ENCODE measurements at places on chromosomes 4 and X. TPM values are rescaled to one million over a fixed set of nuclear protein-coding genes. Genes with fewer than 3 reads are reported as not detected.

DNA sequence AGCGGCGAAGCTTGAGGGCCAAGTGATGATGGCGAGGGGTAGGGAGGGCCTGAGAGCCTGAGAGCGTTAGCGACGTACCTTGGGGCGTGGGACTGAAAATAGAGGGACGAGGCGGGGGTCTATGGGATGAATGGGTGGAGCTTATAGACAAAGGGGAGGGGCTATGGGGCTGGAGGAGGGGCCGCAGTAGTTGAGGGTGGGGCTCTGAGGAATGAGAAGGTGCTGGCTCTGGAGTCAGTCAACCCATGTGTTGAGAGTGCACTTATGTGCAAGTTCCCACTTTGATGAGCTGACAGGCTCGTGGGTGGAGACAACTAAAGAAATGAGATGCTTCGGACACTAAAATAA lies 488 bp downstream of the TBC1D25 start:
- H3K27me3 ChIP-seq = no peaks in the 10 kb centered on the region
- no peaks in the 10 kb centered on the region for H3K4me1 ChIP-seq
- no peaks in the 10 kb centered on the region for H3K36me3 ChIP-seq
- H3K4me3 ChIP-seq = peak overlapping the region; percentile 47
- peak overlapping the region; percentile 91 for H3K27ac ChIP-seq

FGFBP1 gene
- not detected for total RNA-seq

DNA sequence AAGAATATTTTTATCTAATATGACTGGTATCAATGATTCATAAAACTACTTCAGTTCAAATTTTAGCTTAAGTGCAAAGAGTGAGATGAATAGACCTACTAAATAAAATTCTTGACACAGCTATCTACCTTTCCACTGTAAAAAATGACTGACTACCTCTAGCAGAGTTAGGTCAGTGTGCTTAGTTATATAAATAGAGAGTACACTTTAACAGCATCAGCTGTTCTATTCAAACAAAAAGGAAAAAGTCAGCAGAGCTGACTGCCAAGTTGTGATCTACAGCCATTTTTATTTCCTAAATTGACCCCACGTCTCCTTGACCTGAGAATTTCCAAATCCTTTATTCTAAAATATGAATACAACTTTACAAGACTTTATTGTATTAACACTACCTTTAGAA lies 262.4 kb downstream of the CAMK2D start:
- H3K27ac ChIP-seq = no peak overlapping the region
- no peaks in the 10 kb centered on the region for H3K27me3 ChIP-seq
- no peaks in the 10 kb centered on the region for H3K36me3 ChIP-seq
- no peak for DNase-seq
- H3K4me1 ChIP-seq = no peaks in the 10 kb centered on the region

DNA sequence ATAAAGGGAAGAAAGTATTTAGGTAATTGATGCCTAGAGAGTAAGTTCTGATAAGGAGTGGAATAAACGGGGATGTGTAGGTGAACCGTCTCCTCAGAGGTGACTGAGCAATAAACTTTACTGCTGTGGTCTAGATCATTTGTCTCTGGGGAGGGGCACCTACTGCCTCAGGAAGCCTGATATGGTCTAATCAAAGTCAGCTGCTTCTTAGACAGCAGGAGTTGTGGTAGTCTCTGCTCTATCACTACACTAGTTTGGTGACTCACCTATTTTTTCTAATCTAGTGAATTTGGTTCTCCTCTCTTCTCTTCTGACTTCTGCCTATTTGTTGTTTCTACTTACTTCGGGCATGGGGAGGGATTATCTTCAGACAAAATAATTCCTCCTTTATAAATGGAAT lies 95.1 kb upstream of the STIM2 start:
- no peak overlapping the region for H3K4me3 ChIP-seq
- H3K27ac ChIP-seq = no peak overlapping the region
- no peaks in the 10 kb centered on the region for H3K27me3 ChIP-seq
- no peaks in the 10 kb centered on the region for H3K4me1 ChIP-seq
- H3K36me3 ChIP-seq = no peaks in the 10 kb centered on the region

DNA sequence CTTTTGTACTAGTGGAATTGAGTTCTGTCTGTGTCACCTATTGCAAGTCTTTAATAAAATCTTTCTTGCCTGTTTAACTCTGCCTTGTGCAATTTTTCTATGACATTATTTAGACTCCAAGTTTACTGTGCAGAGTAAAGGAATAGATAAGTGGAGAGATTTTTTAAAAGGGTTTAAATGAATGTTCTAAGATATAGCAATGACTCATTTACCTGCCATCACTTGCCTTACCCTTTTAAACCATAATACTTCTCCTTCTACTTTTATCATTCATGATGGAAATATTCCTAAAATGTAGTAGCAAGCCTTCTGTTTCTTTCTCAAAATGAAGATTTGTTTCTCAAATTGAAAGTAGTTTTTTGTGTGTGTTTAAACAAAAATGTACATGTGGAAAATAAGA lies 782.8 kb upstream of the MAGEB2 start:
- no peak overlapping the region for H3K4me3 ChIP-seq
- no peaks in the 10 kb centered on the region for H3K4me1 ChIP-seq
- H3K36me3 ChIP-seq = no peaks in the 10 kb centered on the region

TCEAL6 gene
- not detected for total RNA-seq

GAGE2A gene
- total RNA-seq = not detected

DNA sequence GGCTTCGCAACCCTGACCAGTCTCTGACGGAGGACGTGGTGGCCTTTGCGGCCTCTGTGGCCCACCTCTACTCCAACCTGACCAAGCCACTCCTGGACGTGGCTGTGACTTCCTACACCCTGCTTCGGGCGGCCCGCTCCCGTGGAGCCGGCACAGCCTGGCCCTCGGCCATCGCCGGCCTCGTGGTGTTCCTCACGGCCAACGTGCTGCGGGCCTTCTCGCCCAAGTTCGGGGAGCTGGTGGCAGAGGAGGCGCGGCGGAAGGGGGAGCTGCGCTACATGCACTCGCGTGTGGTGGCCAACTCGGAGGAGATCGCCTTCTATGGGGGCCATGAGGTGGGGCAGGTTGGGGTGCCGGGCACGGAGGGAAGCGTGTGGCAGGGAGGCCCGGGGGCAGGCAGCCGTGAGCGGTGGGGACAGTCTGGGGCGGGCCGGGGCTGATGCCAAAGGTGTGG lies 1.2 kb downstream of the ABCD1 start:
- no peak overlapping the region for H3K4me3 ChIP-seq
- H3K27ac ChIP-seq = peak overlapping the region; percentile 81
- peaks cover 4% of the 10 kb centered on the region for H3K4me1 ChIP-seq
- peak; percentile 37 for DNase-seq

DNA sequence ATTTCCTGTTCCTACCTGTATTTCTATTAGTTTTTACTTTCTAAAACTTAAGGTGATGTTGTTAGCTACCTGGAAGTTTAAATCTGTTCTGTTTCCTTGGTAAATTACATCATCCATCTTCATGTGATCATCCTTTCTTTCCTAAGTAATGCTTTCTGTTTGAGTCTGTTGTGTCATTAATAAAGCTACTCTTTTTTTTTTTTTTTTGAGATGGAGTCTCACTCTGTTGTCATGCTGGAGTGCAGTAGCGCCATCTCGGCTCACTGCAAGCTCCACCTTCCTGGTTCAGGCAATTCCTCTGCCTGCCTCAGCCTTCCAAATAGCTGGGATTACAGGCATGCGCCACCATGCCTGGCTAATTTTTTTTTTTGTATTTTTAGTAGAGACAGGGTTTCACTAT lies 73.3 kb downstream of the FIP1L1 start:
- H3K4me3 ChIP-seq = no peak overlapping the region
- H3K36me3 ChIP-seq = no peaks in the 10 kb centered on the region
- H3K27ac ChIP-seq = peak overlapping the region; percentile 69
- no peaks in the 10 kb centered on the region for H3K4me1 ChIP-seq
- no peaks in the 10 kb centered on the region for H3K27me3 ChIP-seq
- peak; percentile 31 for DNase-seq

STBD1 gene
- total RNA-seq = 0.59 TPM

SORCS2 gene
- 0.59 TPM for total RNA-seq

DNA sequence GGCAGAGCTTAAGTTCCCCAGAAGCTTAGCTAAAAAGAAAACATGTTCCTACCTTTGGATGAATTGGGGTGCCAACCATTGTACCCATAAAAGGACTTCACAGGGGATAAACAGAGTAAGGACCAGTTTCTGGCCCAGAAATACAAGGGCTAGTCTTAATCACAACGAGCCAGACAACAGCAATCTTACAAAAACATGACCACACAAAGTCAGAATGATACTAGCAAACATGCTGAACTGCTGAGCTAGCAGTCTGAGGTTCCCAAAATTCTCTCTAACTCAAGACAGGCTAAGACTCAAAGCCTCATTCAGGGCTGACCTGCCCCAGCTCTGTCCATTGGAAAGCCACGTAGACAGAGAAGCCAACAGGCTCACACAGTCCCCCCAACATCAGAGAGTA lies 40.3 kb downstream of the ATP11C start:
- no peak overlapping the region for H3K4me3 ChIP-seq
- H3K27ac ChIP-seq = no peak overlapping the region
- no peak for DNase-seq
- no peaks in the 10 kb centered on the region for H3K4me1 ChIP-seq
- H3K27me3 ChIP-seq = no peaks in the 10 kb centered on the region

HPGDS gene
- total RNA-seq = 3.2 TPM

DACH2 gene
- total RNA-seq = 8.6 TPM

DNA sequence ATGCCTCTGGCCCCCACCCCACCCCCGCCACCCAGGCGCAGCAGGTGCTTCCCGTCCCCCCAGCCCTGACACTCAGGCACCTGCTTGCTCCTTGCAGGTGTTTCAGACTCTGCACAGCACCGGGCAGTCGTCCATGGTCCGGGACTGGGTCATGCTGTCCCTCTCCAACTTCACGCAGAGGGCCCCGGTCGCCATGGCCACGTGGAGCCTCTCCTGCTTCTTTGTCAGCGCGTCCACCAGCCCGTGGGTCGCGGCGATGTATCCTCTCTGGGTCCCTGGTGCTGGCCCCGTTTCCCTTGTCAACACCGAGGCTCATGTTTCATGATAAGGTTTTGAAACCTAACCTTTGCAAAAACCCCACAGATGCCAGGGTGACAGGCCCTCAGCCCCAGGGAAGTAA lies 10.2 kb upstream of the MSANTD1 start:
- H3K36me3 ChIP-seq = no peaks in the 10 kb centered on the region
- no peaks in the 10 kb centered on the region for H3K4me1 ChIP-seq
- H3K27ac ChIP-seq = no peak overlapping the region
- DNase-seq = no peak
- H3K4me3 ChIP-seq = no peak overlapping the region

HTN3 gene
- total RNA-seq = not detected

DNA sequence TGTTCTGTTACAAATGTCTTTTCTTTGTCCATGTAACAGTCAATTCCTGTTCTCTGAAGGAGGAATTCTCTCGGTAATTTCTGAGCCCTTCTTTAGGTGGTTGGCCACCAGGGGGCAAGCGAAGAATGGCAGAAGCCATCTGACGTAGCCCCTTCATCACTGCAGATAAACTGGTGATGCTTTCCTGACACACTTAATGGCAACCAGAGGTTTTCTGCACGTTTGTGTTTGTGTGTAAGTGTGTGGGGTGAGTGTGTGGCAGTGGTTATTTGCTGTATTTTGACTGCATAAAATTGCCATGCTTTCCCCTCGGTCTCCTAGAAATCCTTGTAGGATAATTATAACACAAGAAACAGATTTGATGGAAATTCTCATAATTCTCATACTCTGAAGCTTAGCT lies 64.8 kb upstream of the STOX2 start:
- DNase-seq = peak; percentile 72
- H3K4me1 ChIP-seq = no peaks in the 10 kb centered on the region
- no peaks in the 10 kb centered on the region for H3K36me3 ChIP-seq
- H3K27me3 ChIP-seq = no peaks in the 10 kb centered on the region

- H3K4me1 ChIP-seq = no peaks in the 10 kb centered on the region
- H3K36me3 ChIP-seq = no peaks in the 10 kb centered on the region
- DNase-seq = no peak
- H3K27ac ChIP-seq = no peak overlapping the region
- no peak overlapping the region for H3K4me3 ChIP-seq
These were observed 1.6 kb downstream of the CXCL1 start for GRCh38 chr4:73870768-73871167.

GRCh38 chrX:10471418-10471817 lies 149.0 kb downstream of the MID1 start:
- no peak overlapping the region for H3K4me3 ChIP-seq
- no peak for DNase-seq
- H3K36me3 ChIP-seq = no peaks in the 10 kb centered on the region
- H3K4me1 ChIP-seq = no peaks in the 10 kb centered on the region

DNA sequence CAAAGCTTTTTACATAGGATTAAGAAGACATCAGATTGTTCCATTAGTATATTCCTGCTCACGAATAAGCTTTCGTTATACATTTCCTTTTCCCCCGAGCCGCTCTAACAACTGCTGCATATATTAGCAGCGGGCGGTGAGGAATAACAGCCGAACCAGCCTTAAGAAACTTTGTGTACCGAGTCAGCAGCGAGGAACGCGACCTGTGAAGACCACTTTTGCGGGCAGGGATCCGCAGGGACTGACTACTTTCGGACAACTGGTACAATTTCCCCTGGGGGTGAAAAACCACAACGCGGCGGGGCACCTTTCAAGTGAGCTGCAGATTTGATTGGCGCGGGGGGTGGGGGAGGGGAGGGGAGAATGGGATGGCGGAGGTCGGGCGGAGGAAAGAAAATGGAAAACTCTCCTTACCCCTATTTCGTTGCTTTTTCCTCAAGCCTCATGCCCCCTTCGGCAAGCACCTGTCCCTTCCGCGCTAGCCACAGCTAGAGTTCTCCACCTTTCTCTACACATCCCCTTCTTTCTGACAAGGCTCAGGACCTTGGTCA lies 5.9 kb upstream of the PITX2 start:
- H3K27ac ChIP-seq = no peak overlapping the region
- no peak for DNase-seq
- H3K27me3 ChIP-seq = peaks cover 79% of the 10 kb centered on the region
- H3K4me1 ChIP-seq = no peaks in the 10 kb centered on the region

- H3K4me3 ChIP-seq = no peak overlapping the region
- no peaks in the 10 kb centered on the region for H3K27me3 ChIP-seq
- no peaks in the 10 kb centered on the region for H3K36me3 ChIP-seq
- DNase-seq = no peak
These were observed 141.0 kb upstream of the FAM47C start for GRCh38 chrX:36867143-36867542.

DNA sequence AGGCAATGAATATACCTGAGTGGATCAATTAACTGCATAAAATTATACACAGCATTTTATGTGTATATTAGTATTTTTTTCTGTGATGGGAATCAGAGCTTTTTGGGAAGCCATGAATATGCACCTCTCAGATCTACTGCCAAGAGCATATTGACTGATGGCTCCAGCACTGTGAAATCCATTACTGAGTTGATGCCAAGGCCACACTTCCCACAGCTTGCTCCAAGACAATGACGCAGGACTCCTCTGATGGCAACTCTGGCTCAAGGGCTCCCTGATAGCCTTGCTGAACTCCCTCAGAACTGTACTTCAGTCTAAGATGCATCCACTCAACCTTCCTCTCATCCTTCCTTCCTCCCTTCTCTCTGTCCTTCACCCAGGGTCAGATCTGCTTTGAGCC lies 82.7 kb downstream of the OTC start:
- no peak overlapping the region for H3K27ac ChIP-seq
- no peaks in the 10 kb centered on the region for H3K36me3 ChIP-seq
- H3K4me1 ChIP-seq = no peaks in the 10 kb centered on the region
- no peak overlapping the region for H3K4me3 ChIP-seq
- DNase-seq = no peak

GRCh38 chr4:84826681-84827080 lies 139.8 kb downstream of the WDFY3 start:
- H3K27me3 ChIP-seq = no peaks in the 10 kb centered on the region
- H3K4me1 ChIP-seq = no peaks in the 10 kb centered on the region
- H3K4me3 ChIP-seq = no peak overlapping the region
- H3K27ac ChIP-seq = no peak overlapping the region
- H3K36me3 ChIP-seq = no peaks in the 10 kb centered on the region

ZNF185 gene
- 21.0 TPM for total RNA-seq

GRCh38 chr4:2930758-2931511 lies 32.3 kb downstream of the NOP14 start:
- no peaks in the 10 kb centered on the region for H3K27me3 ChIP-seq
- no peaks in the 10 kb centered on the region for H3K4me1 ChIP-seq
- peak; percentile 22 for DNase-seq

Data from uterus (tissue), 4 donors.